Activated T-helper 17 cell treated with anti-CD3 and anti-CD28 coated beads, Interleukin-2, amount 50 U/mL, for 72 hours (primary cell): ENCODE measurements at places on chromosomes 16 and 17.

- H3K4me1 ChIP-seq: no peaks in the 10 kb centered on the region
- no peak for ATAC-seq
- no peak overlapping the region for H3K27ac ChIP-seq
- no peaks in the 10 kb centered on the region for H3K36me3 ChIP-seq
- no peak overlapping the region for H3K4me3 ChIP-seq
These were observed 46.5 kb downstream of the BAIAP2 start for GRCh38 chr17:81081222-81082176.

DNA sequence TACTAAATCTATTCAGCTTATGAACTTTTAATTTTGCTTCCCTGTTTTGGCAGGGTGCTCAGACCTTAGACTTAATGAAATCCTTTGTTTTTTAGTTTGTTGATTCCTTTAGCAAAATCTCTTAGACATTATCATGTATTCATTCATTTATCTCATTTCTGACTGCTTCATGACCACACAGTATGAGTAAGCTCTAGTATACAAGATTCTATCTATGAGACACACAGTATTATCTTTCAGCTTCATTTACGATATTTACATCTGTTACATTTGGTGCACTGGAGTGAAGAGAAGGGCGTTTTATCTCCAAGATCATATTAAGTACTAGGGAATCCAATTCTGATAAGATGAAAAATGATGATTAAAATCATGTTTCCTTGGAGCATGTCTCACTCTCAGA, 448.1 kb upstream of the CA10 start:
- no peaks in the 10 kb centered on the region for H3K36me3 ChIP-seq
- H3K4me1 ChIP-seq: no peaks in the 10 kb centered on the region
- H3K27ac ChIP-seq: no peak overlapping the region
- no peak for ATAC-seq

DNA sequence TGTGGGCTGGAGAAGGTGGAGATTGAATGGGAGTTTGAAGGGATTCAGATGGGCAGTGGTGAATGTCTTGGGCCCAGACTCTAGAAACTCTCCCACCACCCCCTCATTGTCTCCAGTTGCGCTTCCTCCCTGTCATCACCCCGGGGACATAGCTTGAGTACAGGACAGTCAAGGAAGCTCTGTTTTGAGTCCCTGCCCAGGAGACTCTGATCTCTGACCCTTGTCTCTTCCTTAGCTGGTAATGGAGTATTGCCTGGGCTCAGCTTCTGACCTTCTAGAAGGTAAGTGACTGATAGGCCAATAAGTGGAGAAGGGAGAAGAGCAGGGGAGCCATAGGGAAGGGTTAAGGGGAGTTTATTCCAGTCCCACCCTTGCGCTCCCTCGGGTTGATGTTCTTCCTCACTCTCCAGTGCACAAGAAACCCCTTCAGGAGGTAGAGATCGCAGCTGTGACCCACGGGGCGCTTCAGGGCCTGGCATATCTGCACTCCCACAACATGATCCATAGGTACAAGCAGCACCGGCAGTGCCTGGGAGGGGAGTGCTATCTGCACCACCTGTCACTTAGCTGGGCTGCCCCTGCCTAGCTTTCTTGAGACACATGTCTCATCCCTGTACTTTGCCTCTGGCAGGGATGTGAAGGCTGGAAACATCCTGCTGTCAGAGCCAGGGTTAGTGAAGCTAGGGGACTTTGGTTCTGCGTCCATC, 5.0 kb downstream of the TAOK2 start:
- no peak for ATAC-seq
- H3K27ac ChIP-seq: peak overlapping the region; percentile 26
- no peaks in the 10 kb centered on the region for H3K27me3 ChIP-seq
- H3K4me1 ChIP-seq: peaks cover 17% of the 10 kb centered on the region

DNA sequence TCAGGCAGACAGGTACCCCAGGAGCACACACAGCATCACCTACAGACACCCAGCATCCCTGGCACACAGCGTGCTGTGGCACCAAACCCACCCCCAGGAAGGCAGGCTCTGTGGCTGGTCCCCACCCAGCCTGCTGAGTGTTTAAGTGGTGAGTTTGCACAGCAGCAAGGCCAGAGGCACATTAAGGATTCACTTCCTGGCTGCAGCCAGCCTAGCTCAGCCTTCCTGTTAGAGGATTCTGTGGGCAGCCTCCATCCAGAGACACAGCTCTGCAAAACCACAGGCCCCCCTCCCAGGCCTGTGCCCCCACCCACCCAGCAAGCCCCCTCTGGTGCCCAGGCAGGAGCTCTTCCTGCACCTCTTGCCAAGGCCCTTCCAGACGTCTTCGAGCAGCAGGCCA, 36.1 kb upstream of the PHB1 start:
- no peak overlapping the region for H3K27ac ChIP-seq
- no peak overlapping the region for H3K4me3 ChIP-seq
- ATAC-seq: no peak
- no peaks in the 10 kb centered on the region for H3K4me1 ChIP-seq

DNA sequence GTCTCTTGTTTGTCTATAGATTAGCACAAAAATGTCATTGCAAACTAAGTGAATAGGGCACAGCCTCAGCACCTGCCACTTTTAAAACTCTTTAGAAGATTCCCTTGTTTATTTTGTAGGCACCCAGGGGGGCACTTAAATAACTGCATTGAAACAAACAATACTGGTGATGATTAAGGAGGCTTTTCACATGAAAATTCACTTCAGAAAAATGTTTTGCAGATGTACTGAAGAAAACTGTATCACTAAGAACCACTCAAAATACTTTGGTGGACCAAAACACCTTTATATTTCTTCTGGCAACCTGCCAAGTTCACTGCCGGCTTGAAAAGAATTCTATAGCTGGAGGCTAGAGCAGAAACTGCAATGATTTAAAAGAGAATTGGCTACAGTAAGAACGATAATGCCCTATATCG, 281.5 kb downstream of the TOX3 start:
- H3K27me3 ChIP-seq: no peaks in the 10 kb centered on the region
- H3K27ac ChIP-seq: no peak overlapping the region
- H3K4me1 ChIP-seq: no peaks in the 10 kb centered on the region
- no peaks in the 10 kb centered on the region for H3K36me3 ChIP-seq
- no peak for ATAC-seq

DNA sequence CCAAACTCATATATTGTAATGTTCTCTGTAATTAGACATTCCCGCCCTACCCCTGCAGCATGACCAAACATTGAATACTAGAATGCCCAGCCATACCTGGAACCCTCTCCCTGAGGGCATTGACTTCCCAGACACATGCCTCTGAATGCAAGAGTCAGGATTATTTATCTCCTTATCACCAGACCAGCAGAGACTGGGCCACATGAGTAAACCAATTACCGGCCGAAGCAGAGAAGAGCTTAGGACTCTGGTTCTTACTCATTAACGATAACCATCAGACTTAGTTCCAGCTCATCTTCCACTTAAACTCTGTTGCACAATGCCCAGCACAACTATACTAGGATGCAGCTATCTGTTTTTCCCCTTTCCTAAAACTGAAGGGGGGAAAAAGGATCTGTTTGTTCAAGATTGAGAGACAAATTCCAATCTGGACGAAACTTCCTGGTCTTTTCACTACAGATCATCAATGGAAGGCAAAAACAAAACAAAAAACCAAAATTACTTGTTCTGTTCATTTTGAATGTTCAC, 88.2 kb upstream of the CORO6 start:
- H3K27ac ChIP-seq: no peak overlapping the region
- H3K4me3 ChIP-seq: no peak overlapping the region
- no peak for ATAC-seq

- H3K36me3 ChIP-seq: peaks cover 68% of the 10 kb centered on the region
- H3K4me1 ChIP-seq: peaks cover 8% of the 10 kb centered on the region
- no peaks in the 10 kb centered on the region for H3K27me3 ChIP-seq
- peak overlapping the region; percentile 70 for H3K27ac ChIP-seq
These were observed 18.0 kb upstream of the TRIM37 start for GRCh38 chr17:59124665-59125064.

GRCh38 chr16:727291-727977, 528 bp downstream of the HAGHL start:
- ATAC-seq: peak; percentile 27
- H3K4me3 ChIP-seq: no peak overlapping the region
- no peaks in the 10 kb centered on the region for H3K4me1 ChIP-seq
- peaks cover 1% of the 10 kb centered on the region for H3K36me3 ChIP-seq
- H3K27ac ChIP-seq: no peak overlapping the region
- H3K27me3 ChIP-seq: no peaks in the 10 kb centered on the region

DNA sequence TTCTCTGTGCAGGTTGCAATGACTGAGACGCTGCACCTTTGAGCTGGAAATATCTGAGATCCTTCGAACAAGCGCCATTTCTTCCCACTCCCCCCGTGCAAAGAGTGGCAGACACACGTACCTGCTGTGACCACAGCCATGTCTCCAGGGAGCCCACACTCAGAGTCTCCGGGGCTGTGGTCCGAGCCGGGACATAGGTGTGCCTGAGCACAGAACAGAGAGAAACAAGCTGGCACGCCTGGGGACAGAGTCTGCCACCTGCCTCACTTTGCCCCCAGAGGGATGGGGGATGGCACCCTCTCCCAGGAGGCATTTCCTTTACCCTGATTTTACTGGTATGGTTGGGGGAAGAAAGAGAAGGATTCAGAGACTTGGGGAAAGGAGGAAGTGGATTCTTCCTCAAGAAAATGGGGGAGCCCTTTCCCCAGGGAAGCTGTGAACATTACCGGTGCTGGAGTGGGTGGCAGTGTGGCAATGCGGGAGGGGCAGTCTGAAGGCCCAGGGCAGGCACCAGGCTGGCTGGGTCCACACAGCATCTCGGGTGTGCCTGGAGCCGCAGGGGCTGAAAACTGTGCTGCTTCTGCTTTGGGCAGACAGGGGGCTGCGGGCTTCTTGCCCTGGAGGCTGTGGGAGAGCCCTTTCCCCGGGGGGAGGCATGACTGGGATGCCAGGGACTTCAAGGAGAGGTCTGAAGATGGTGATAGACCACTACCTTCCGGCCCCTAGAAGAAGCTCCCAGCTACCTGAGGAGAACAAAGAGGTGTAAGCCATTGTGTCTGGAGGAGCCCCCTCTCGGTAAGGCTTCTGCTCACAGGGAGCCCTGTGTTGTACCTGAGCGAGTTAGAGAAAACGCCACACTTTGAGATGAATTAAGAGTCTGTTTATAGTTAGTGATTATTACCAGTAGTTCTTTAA, 6.6 kb upstream of the PIK3R6 start:
- H3K4me3 ChIP-seq: no peak overlapping the region
- H3K4me1 ChIP-seq: peaks cover 2% of the 10 kb centered on the region
- no peaks in the 10 kb centered on the region for H3K27me3 ChIP-seq

DNA sequence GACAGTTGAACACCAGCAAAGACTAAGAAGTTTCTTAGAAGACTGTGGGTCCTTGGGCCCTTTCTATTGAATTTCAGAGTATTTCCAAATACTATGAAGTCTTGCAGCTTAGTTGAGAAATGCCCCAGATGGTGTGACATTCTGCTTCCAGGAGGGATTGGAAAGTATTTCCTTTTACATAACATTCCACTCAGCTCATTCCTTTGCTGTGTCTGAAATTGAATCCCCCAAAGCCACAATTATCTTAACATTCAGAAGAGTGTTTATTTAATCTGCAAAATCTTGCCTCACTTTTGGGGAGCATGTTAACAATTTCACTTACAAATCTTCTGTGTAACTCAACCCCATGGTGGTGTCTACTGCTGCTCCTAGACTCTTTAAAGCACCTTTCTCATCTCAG, 307.7 kb downstream of the WWOX start:
- no peaks in the 10 kb centered on the region for H3K36me3 ChIP-seq
- no peak overlapping the region for H3K27ac ChIP-seq
- no peaks in the 10 kb centered on the region for H3K27me3 ChIP-seq
- no peaks in the 10 kb centered on the region for H3K4me1 ChIP-seq
- no peak for ATAC-seq
- no peak overlapping the region for H3K4me3 ChIP-seq

- no peaks in the 10 kb centered on the region for H3K27me3 ChIP-seq
- H3K27ac ChIP-seq: no peak overlapping the region
- no peak overlapping the region for H3K4me3 ChIP-seq
- no peaks in the 10 kb centered on the region for H3K36me3 ChIP-seq
These were observed 120.5 kb downstream of the ZFHX3 start for GRCh38 chr16:72927199-72928089.

- no peak overlapping the region for H3K4me3 ChIP-seq
These were observed 89.1 kb downstream of the NLK start for GRCh38 chr17:28131599-28131998.

DNA sequence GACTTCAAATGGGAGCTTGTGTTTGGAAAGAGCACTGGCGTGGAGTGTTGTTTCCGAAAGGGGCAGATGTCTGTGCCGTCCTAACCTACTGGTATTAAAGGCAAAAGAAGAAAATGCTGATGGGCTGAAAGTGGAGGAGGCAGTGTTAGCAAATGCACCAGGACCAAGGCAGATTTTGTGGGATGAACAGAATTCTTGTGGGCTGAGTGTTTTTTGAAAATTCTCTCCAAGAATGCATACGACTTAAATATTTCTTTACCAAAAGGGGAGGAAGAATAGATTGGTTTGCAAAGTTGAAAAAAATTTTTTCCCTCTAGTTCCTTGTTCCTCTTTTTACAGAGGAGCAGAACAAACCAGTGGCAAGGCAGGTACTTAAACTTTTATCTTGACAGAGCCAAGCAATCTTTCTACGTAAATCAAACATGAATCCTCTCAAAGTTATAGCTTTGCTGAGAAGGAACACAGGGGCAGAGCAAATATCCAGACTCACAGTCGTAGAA, 16.8 kb downstream of the MARCHF10 start:
- no peaks in the 10 kb centered on the region for H3K36me3 ChIP-seq
- H3K27ac ChIP-seq: no peak overlapping the region
- peaks cover 9% of the 10 kb centered on the region for H3K4me1 ChIP-seq
- H3K27me3 ChIP-seq: no peaks in the 10 kb centered on the region
- H3K4me3 ChIP-seq: no peak overlapping the region

DNA sequence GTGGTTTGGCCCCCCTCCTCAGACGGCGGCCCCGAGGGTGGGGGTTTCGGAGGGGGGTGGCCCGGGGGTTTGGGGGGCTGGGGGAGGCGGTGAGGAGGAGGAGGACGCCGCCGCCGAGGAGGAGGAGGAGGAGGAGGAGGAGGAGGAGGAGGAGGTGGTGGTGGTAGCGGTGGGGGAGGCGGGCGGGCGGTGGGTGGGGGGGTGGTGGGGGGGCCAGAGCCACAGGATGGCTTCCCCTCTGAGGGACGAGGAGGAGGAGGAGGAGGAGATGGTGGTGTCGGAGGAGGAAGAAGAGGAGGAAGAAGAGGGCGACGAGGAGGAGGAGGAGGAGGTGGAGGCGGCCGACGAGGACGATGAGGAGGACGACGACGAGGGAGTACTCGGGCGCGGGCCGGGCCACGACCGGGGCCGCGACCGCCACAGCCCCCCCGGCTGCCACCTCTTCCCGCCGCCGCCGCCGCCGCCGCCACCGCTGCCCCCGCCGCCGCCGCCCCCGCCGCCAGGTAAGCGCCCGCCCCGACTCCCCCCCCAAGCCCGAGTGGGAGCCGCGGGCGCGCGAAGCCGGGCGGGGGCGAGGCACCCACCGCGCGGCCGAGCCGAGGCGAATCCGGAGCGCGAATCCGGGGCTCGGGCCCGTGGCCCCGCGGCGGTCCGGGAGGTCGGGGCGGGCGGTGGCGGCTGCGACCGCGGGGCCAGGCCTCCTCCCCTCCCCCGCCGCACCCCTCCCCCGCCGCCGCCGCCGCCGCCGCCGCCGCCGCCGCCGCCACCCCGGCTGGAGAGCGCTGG, 3.8 kb upstream of the CHD3 start:
- peak overlapping the region; percentile 52 for H3K4me3 ChIP-seq
- H3K36me3 ChIP-seq: peaks cover 11% of the 10 kb centered on the region
- ATAC-seq: no peak
